Stimulated activated CD4-positive, alpha-beta T cell treated with anti-CD3 and anti-CD28 coated beads, Interleukin-1b, Interleukin-23, amount 100 ng/mL, for 1 hour (primary cell): ENCODE measurements at places on chromosomes 6 and 20.

- no peak for DNase-seq
Measured at GRCh38 chr6:128509709-128510108, 10.7 kb downstream of the PTPRK start.

GRCh38 chr6:16045238-16045637, 83.6 kb upstream of the MYLIP start:
- no peak for DNase-seq

GRCh38 chr6:89359561-89359960, 7.0 kb upstream of the UBE2J1 start:
- no peak for DNase-seq

DNA sequence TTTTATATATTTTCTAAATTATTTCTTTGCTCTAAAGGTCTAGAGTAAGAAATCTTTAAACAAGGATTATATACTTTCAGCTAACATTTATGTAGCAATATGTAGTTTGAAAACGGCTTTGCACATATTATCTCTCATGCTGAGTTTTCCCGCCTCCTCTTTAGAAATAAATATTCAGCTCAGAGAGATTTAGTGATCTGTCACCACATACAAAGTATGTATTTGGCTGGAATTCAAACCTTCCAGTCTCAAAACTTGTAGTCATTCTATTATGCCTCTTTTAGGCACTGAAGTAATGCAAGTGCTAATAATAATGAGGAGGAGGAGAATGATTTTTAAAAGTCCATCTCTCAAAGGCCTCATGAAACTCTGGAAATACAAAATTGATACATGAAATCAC, 525.0 kb downstream of the GRIK2 start:
- no peak for DNase-seq

DNA sequence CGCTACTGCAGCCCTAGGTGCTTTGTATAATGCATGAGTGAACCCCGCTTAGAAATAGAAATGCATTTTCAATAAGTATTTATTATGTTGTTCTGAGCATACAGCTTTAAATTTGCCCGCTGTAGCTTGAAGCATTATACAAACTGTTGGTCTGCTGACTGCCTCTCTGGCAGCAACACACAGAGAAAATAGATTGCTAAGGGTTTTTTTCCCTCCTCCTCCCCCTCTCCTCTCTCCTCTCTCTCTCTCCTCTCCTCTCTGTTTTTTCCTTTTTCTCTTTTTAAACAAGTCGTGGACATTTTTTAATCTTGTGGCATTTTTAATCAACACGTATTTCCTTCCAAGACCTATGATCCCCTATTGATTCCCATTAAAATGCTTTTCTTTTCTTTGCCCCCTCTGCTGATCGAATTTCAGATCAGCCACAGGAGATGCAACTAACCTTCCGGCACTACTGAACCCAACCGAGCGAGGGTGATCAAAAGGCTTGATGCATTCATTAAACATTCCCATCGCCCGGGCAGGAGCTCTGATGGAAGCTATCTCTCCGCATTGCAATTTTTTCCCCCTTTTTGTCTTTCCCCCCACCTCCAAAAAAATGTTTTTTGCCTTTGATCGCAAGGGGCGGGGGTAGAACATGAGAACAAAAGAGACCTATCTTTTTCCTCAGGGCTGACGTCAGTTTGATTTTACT, 90.7 kb upstream of the ARID1B start:
- DNase-seq: no peak

GRCh38 chr6:74971633-74972032, 234.2 kb downstream of the COL12A1 start:
- no peak for DNase-seq

GRCh38 chr20:63342561-63343459, 18.3 kb downstream of the CHRNA4 start:
- DNase-seq: no peak

DNA sequence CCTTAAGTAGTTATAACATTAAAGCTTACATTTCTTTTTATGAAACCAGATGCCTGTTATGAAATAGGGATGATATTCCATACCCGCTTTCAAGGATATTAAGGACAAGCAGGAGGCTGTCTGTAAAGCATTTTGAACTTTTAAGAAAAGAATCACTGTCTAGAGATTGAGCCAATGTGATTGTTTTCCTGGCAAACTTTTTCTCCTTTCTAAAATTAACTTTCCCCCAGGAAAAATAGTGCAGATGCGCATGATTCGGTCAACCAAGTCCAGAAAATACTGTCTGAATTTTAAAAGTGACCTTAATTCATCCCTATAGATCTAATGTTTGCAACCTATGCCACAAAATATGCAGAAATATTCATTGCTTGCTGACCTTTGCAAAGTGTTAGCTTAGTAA, 15.1 kb upstream of the DEK start:
- DNase-seq: no peak

GRCh38 chr20:62952373-62952967, at the start of gene SLC17A9:
Gene SLC17A9 (plus strand): TSS chr20:62952709. CDS start chr20:62952831, 122 bp downstream.
- no peak for DNase-seq

DNA sequence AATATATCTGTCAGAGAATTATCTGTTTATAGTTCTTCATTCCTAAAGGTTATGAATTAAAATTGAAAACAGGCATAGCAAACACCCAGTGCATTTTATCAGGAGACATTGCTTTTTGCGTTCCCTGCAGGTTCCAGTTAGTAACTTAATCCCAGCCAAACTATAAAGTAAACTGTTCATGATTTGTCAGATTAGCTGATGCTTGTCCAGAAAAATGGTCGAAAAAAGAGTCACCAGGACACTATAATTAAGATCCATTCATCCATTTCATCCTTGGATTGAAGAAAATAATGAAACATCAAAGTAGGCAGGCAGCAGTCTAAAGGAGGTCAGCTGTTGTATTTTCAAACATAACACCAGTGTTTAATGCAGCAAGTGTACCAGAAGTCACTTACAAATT, 75.9 kb downstream of the EPHA7 start:
- DNase-seq: no peak

GRCh38 chr6:98036344-98036923, 753.4 kb upstream of the MMS22L start:
- no peak for DNase-seq

- DNase-seq: no peak
Measured at GRCh38 chr6:129022011-129022553, 139.1 kb downstream of the LAMA2 start.

DNA sequence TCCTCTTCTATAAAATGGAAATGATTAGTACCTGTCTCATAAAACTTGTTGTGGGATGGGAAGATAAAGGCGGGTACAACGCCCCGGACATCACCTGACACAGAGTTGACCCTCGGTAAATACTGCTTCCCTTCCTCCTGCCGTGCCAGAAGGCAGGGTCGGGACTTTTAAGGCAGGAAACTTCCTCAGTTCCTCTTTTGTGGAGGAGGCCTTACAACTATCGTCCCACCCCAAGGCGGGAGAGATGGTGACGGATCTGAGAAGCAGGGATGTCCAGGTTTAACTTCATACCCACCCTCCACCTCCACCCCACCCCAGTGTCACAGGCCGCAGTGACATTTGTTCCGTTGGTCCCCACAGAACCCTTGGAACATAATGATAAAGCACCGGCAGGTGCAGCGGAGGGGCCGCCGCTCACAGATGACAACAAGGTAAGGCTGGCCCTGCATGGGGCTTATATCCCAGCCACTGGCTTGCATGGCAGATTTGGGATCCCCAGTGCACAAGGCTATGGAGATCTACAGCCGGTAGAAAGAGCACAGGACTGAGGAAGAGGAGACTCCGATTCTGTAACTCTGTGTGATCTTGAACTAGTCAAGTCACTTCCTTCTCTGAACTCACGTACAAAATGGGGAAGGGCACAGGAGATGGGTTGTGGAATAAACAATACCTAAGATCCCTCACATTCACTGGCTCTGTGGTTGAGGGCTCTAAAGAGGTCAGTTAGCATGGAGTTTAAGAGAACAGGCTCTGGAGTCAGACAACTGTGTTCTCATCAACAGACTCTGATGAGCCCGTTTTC, 764 bp downstream of the DNTTIP1 start:
- no peak for DNase-seq

DNA sequence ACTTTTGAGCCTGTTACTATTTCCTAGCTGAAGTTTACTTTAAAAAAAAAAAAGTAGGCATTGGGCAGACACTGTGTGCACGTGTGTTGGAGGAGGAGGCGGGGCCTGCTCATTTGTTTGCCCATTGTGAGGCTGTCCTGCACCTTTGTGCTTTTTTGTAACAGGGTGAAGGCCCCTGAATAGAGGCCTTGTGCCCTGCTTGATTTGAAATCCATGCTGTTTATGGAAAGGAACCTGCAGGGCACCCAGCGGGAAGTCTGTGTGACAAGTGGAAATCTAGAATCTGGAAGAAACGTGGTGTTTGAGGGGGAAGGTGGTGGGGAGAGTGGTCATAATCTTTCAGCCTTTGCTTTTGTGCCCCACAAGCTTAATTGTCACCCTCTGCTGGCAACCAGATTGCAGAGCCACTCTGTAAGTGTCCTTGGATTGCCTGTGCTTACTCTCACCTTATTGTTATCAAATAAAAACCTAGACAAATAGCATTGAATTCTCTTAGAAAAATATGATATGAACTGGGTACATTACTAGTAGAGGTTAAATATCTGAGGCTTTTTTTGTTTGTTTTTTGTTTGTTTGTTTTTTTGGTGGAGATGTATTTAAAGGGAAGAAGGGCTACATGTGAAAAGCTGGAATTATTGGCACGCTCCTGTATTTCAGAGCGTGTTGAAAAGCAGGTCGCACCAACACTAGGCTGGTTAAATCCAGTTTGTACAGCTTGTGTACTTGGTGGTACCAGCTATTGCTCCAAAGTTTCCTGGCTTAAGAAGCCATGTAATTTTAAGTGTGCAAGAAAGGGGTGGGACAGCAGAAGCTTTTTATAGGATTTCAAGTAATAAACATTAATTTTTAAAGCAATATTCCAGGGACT, 156.3 kb downstream of the ARID1B start:
- no peak for DNase-seq

DNA sequence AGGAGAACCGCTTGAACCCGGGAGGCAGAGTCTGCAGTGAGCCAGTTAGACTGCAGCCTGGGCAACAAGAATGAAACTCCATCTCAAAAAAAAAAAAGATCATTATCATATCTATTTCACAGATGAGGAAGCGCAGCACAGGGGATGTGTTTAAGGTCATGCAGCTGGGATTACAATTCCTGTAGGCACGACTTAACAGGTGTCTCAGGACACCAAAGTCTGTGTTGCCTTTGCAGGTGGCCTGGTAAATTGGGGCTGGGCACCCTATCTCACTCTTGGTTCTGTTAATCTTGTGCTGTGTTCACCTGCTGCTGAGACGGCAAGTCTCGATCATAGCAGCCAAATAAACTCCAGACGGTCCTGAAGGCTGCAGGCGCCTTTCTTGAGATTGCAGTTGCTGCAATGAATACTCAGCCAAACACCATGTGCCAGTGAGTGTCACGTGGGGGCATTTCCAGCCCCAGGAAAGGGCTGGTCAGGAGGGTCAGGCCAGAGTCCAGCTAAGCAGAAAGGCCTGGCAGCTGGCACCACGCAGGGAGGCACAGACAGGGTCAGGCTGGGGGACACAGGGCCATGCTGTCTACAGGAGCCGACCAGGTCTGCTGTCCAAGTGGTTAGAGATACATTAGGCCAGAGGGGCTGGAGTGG, 55.8 kb downstream of the FGD2 start:
- DNase-seq: no peak

- DNase-seq: no peak
Measured at GRCh38 chr20:45329497-45330319, 18.5 kb downstream of the SDC4 start.

DNA sequence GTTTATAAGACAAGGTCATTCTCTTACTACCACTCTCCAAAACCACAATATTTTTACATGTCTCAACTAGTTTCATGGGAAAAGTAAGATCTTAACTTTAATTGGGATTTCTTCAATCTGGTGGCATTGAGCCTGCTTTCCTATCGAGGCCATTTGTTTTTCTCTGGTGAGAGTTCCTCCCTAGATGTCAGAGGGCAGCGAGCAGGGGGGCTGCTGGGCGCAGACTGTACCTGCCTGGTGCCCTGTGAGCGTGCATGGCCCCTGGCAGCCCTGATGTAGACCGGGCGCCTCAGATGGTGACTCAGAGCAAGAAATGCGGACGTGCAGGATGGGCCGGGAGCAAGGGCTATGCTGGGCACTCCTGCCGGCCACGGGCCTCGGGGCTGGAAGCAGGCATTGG, 27.2 kb downstream of the ERMARD start:
- DNase-seq: no peak

DNA sequence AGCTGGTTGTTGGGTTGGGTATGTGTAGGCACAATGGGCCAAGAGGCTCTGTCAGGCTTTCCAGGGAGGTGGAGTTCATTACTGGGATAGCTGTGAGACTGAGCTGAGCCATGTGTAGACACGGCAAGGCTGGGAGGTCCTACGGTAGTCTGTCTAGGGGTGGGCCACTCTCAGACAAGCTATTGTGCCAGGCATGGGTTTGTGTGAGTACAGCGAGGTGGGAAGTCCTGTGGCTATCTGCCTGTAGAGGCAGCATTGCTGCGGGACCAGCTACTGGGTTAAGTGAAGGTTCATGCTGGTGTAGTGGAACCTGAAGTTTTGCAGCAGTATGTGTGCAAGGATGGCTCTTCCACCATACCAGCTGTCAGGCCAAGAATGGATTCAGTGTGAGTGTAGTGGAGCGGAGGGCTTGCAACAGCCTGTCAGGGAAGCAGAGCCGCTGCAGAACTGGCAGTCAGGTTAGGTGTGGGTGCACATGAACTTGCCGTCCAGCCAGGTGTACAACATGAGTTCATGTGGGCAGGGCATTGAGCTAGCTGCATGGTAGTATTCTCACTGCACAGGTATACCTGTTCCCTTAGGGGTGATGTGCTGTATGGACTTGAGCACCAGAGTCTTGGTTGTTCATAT, 78.0 kb upstream of the CENPW start:
- no peak for DNase-seq

DNA sequence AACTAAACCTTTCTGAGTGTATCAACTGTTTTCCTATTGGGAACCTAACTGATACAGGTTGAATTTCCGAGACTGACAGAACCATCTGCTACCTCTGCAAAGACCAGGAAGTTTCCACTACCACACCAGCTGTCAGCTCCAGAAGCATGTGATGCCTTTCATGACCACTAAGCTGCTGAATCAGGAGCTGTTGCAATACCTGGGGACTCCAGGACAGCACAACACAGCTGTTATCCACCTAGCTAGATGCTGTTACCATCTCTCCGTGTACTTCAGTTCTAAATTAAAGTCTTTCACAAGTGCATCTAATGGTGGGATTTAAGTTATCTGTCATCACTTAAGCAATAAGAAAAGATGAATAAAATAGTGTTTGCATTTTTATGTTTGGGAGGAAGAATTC, 158.2 kb upstream of the IMPG1 start:
- no peak for DNase-seq

DNA sequence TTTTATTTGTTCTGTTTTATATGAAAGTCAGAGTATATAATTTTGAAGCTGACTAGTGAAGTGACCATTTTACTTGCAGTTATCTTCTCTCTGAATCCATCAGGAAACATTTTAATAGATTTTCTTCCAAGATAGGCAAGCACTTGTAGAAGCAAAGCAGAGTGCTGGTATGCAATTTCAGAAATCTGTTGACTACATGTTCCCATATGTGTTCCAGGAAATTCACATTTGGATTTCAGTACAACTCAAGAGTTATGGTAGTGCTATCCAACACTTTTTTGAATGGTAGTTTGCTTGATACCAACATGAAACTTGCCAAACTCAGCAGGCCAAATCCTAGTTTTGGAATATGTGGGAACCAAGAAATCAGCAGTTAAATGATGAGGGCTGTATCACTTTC, 94.0 kb downstream of the CENPW start:
- no peak for DNase-seq

- DNase-seq: no peak
Measured at GRCh38 chr20:20778676-20779075, 66.2 kb upstream of the RALGAPA2 start.
